ENCODE measurements at places on chromosomes 4 and X.

GRCh38 chr4:85760511-85760910 is 285.6 kb downstream of the ARHGAP24 start:
- no peak for DNase-seq

DNA sequence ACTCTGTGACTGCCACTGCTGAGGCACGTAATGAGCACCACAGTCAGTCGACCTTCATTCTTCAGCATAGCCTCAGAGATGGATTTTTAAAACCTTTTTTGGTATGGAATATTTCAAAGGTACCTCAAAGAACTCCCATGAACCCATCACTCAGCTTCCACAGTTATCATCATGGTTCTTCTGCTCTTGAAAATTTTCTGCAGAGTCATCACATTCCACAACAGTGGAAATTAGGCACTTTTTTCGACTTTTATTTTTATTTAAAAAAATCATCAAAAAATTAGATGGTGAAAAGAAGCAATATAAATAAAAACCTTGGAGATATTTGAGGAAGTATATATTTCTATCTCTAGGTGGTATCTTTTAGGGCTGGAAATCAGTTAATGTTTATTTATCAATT is 37.5 kb downstream of the TBC1D19 start:
- no peak for DNase-seq

- no peak for DNase-seq
Measured at GRCh38 chr4:161148051-161148450, 1015.7 kb downstream of the FSTL5 start.

DNA sequence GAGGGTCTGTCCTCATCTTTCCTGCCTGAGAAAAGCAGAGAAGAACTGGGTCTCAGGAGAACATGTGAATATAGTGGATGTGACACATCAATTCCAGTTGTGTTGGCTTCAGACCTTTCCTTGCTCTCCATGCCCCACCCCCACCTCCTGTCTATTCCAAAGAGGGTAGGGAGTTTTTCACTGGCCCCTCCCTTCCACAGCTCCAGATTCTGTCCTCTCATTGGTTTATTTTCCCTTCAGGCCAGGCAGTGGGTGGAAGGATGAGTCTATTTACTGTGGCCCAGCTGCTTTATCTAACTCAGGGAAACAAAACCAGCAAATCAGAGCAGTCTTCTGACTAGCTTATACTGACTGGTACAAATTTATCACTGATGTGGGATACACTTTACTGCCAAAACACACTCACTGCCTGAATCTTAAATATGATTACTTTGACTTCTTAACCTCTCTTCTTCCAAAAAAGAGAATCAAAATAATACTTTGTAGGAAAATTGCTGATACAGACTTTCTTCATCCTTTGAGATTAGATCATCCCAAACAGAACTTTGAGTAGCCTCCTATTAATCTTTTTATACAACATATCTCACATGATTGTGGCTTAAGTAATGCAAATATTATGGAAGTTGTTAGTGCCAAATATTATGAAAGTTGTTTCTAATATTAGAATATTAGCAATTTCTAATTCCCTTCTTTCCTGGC is 221.2 kb downstream of the MID1 start:
- no peak for DNase-seq

DNA sequence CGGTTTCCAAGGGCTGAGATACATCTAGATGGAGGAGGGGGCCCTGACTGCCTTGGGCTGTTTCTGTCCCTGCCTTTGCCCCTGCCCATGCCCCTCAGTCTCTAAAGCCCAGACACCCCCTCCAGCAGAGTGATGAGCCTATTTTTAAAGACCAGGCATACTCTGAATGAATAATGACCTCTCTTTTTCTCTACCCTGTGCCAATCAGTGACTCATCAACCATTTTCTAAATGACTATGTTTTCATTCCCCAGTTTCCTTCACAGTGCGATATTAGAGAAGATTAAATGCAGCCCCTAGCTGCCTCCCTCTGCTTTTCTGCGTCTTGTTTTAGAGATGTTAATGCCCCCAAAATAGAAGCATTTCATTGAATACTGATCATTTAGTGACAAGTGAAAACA is 15.5 kb upstream of the NHS start:
- no peak for DNase-seq

GRCh38 chr4:83771113-83771705 is 235.3 kb downstream of the GPAT3 start:
- DNase-seq, result no peak

- no peak for DNase-seq
Measured at GRCh38 chr4:86357608-86358007, 2.2 kb downstream of the MAPK10 start.

DNA sequence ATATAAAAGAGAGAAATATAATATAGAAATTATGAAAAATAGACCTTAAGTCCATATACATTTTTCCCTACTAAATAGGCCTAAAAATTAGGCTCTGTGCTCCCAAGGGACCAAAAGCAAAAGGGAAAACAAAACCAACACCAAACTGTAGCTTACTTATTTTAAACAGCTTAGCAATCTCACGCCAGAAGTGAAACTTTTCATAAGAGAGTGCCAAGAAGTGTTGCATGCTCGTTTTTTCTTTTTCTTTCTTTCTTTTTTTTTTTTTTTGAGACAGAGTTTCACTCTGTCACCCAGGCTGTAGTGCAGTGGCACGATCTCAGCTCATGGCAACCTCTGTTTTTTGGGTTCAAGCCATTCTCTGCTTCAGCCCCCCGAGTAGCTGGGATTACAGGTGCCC is 250.4 kb downstream of the TMA16 start:
- DNase-seq, result no peak

- no peak for DNase-seq
Measured at GRCh38 chr4:70833675-70834074, 6.0 kb downstream of the GRSF1 start.

DNA sequence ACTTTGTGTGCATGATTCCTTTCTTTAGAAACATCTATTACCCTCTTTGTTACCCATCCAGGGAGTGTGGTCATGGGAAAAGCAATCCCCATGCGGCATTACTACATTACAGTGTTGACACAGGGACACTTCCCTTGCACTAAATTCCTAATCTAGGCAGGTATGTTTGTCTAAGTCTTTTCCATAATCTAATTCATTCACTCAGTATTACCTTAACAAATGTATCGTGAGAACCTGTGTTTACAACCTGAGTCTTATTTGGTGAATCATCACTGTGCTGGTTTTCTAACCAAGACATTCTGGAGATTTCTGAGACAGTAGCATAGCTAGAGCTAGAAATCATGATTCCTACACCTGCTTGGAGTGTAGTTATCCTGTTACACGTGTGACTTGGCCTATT is 326.8 kb downstream of the BMPR1B start:
- no peak for DNase-seq

DNA sequence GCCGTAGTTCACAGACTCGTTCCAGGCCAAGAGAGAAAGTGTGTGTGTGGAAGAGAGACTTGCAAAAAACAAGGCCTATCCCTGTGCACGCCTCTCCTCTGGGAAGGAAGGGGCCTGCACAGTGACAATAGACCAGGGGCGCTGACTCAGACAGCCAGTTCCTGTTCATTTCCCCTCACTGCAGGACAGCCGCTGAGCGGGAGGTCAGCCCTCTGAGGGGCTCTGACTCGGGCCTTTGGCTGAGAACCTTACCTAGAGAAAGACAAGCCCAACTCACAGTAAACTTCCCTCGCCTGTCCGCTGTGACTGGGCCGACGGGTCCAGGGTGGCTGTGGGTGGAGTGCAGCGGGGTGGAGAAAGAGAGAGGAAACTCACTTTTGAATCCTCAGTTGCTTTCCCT is 52.1 kb downstream of the RTL5 start:
- no peak for DNase-seq

GRCh38 chr4:151717314-151717713 is 43.5 kb downstream of the GATB start:
- no peak for DNase-seq

DNA sequence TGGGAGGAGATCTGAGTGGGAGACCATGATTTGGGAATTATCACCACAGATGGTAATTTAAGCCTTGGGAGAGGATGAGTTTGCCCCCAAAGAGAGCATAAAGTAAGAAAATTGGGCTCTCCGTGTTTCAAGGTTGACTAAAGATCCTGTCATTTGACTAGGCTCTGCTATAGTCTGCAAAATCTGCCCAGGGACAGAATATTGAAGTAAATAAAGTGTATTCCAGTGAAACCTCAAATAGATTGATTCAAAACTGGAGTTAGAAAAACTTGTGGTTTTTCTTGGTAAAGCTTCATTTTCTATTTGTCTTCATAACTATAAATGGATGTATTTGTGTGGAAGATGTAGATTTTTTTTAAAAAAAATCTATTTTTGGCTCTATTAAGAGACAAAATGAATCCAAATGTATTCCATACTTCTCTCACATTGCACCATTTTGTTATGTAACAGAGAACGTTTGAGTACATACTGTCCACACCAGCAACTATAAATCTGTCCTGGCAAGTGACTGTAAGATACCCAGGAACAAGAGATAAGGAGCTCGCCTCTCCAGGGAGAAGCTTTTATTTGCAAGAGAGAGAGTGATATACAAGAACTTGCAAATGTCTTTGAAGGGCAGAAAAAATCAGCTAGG is 170.2 kb downstream of the CBR4 start:
- no peak for DNase-seq

DNA sequence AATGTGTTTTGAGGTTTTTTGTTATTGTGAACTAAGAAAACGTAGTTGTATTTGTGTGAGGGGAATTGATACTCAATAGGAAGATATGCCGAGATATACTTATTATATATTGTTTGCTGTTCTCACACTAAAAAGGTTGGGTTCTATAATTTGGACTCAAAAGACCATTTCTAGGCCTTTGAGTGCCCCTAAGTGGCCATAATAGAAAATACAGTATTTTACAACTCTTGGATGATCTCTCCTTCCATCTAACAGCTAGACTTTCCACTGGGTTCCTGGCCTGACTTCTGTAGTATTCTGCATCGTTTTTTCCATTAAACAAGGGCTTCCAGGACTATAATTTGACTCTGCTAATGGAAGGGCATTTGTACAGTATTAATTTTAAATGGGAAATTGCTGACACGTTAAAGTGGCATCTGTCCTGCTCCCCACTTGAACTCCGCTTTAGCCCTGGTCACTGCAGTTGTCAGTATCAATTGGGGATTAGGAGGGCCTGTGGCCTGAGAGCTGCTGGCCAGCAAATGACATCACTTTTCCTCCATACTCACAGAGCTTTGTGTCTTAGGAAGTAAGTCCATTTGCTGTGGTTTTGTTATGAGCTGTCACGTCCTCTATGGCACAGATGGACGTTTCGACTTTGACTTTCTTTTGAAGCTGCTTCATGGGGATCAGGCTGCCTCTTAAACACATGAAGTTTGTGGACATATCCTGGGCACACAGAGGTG is 176.9 kb downstream of the SLIT2 start:
- DNase-seq, result no peak

All from BJ (cell line).